Caco-2 (cell line): ENCODE measurements at places on chromosomes 6 and 20. TPM values are rescaled to one million over a fixed set of nuclear protein-coding genes. Genes with fewer than 3 reads are reported as not detected.

The TNFAIP3 gene
- total RNA-seq, result 45.7 and 50.4 TPM in 2 replicates

The ZNF391 gene
- 5.0 TPM in 2 replicates for total RNA-seq

DNA sequence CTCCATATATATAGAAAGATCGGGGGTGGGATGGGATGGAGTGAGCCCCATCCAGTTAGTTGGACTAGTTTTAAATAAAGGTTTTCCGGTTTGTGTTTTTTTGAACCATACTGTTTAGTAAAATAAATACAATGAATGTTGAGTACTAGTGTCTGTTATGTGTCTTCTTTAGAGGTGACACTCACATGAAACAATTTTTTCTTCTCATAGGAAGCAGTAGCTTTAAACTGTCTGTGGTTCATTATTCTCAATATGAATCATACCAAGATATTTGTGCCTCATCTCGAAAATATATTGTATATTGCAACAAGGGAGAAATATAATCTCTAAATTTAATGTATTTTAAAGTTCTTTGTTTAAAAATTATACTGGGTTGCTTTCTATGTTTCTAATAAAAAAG is 33.4 kb downstream of the HSF2 start:
- H3K27ac ChIP-seq, result no peak overlapping the region
- no peak for DNase-seq
- no peak overlapping the region for H3K4me3 ChIP-seq

- no peaks in the 10 kb centered on the region for H3K27me3 ChIP-seq
- H3K36me3 ChIP-seq, result no peaks in the 10 kb centered on the region
- H3K27ac ChIP-seq, result no peak overlapping the region
- no peak for DNase-seq
- no peak overlapping the region for H3K4me3 ChIP-seq
- H3K4me1 ChIP-seq, result peaks cover 11% of the 10 kb centered on the region
Measured at GRCh38 chr20:57593134-57593886, 26.9 kb downstream of the ZBP1 start.

DNA sequence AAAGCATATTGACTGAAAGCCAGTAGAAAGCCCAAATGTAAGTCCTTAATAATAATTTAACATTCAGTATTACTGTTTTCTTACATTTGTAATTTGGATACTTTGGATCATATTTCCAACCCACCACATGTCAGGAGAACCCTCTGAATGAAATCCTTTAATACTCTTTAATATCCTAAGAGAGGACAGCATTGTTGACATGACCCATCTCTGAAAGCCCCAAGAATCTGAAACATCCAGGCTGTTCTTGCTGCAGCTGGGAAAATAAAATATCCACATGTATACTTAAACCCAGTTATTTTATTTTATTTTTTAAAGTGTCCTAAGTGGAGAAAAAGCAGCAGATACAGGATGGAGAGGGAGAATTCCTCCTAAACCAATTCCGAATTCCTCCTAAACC is 130.8 kb upstream of the RIPOR2 start:
- DNase-seq, result no peak
- H3K4me1 ChIP-seq, result no peaks in the 10 kb centered on the region
- no peaks in the 10 kb centered on the region for H3K27me3 ChIP-seq
- no peak overlapping the region for H3K4me3 ChIP-seq
- H3K36me3 ChIP-seq, result no peaks in the 10 kb centered on the region
- no peak overlapping the region for H3K27ac ChIP-seq
